CD4-positive, alpha-beta T cell treated with Interleukin-4 for 1 hour (primary cell): ENCODE measurements at places on chromosomes 7 and 10.

DNA sequence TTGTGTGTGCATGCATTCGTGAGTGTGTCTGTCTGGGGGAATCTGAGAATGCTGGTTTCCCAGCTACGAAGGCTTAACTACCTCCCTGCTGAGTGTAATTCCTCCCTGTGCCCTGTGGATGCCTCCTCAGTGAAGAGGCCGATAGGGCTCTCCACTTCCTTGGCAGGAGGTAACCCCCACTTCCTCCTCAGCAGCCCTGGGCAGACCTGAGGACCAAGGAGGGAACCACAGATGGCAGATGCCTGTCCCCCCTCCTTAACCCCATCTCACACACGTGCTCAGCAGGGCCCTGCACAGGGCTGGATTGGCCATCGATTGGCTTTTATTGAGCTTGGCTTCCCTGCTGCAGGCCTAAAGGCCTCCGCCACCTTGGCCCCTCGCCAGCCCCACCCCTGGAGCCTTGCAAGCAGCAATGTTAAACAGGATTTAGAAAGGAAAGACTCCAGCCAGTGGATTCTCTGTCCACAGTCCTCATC lies 45.6 kb upstream of the LRRC4 start:
- no peak for DNase-seq

- no peak for DNase-seq
Observed at GRCh38 chr10:69332278-69333010, 54.1 kb downstream of the HK1 start.

- DNase-seq, result no peak
Observed at GRCh38 chr10:122468926-122469781, 7.8 kb downstream of the HTRA1 start.

DNA sequence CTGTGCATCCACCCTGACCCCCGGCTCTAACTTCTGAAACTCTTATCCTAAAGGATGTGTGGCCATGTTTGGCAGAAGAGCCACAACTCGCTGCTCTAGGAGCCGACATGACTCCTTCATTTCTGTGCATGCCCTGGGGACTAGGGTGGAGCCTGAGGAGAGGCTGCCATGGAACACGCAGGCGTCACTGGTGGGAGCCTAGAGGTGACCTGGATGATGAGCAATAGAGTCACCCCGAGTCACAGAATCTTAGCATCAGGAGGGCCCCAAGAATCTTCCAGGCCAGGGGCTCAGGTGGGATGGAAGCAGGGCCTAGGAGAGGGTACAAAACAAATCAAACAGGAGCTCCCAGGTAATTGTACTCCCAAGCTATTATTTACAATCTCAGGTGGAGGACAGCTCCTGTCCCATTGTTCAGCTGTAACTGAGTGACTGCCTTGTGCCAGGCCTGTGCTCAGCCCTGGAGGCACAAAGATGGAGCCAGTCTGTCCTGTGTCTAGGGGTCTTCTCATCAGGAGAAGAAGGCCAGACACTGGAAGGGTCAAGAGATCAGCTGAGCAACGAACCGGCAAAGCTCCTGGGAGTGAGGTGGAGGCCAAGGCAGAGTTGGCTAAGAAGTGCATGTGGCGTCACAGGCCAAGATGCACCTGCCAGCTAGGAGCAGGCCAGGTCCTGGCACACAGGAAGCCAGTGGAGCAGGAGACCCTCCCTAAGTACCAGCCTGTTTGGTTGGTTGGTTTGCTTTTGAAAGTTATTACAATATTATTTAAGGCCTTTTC lies 5.8 kb upstream of the ZNF22 start:
- no peak for DNase-seq

DNA sequence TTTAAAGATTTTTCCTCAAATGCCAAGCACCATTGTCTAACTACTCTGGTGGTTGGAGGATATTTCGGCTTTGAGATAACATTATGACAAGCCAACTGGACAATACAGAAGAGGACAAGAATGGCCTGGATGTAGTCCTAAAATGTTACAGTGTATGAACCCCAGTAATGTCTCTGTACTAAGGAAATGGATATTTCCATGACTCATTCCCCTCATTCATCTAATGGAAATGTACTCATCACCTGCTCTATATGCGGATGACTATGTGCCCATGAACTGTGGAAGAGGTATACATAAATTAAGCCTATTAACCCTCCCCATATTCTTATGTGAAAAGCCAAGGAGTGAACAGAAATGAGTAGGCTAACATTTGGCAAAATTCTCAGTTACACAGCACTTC lies 207.9 kb downstream of the CACNA2D1 start:
- no peak for DNase-seq

GRCh38 chr7:13802651-13803050 lies 186.8 kb downstream of the ETV1 start:
- DNase-seq, result no peak
